Fibroblast of the conjunctiva (primary cell): ENCODE measurements at places on chromosomes 5 and 9.

DNA sequence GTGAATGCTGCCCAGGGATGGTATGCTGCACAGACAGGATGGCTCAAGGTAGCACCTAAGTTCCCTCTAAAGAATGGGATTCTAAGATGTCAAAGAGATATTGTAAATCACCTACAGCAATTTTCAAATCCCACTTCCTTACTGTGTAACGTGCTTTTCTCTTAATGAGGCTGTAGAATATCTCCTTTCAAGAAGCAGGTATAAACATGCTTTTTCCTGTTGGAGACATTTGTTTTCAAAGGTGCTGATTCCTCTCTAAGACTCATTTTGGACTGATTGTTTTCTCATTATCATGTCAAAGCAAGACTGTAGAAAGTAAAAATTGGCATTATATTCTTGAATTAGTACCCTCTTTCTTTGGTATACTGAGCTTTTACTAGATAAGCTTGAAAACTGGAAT lies 412.6 kb upstream of the PAPPA start:
- no peak for DNase-seq

GRCh38 chr5:73619606-73620333 lies 6.2 kb upstream of the ARHGEF28 start:
- no peak for DNase-seq

DNA sequence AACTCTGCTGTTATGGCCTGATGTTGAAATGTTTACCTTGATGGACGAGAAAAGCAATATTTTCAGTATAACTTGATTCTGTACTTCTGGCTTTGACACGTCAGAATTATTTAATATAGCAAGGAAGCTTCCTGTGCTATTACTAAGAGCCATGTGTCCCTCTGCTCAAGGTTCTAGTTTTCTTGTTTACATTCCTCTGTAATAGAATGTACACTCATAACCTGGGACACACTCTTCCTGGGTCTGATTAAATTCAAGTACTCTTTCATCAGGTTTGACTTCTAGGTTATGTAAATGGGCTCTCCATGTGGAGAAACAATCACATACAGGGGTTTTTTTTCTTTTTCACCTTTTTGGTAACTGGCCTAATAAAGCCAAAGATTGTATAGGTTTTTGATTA lies 33.1 kb downstream of the GTF3C4 start:
- no peak for DNase-seq

DNA sequence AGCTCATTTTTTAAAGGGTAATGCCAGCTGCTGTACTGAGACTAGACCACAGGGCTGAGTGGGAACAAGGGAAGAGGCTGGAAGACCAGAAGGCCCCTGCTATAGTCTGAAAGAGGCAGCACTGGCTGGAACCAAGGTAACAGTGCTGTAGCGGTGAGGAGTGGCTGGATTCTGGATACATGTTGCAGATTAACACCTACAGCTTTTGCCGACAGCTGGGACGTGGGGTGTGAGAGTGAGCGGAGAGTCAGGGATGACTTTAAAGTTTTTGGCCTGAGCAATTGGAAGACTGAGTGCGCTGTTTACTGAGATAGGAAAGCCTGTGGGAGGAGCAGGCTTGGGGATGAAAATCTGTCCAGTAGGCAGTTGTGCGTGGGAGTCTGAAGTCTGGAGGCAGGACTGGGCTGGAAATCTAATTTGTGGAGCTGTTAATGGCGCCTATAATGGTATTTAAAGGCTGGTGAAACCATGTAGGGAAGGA lies 26.5 kb downstream of the AQP7 start:
- no peak for DNase-seq

DNA sequence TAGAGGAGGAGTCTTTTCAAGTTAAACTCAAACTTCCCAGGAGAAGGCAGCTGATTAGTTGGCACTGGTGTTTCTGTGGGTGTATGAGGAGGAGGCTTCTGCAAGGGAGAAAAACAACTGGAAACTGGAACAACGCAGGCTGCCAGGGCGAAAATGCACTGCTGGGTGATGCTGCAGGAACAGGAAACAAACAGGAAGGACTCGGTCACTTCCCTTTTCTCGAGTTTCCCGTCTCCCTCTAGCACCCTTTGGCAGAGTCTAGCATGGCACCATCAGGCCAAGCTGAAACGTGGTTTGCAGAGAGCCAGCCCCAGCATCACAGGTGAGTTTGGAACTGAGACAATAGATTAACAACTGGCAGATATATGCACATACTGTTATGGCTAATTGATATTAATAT lies 77.5 kb upstream of the CAST start:
- DNase-seq: no peak

DNA sequence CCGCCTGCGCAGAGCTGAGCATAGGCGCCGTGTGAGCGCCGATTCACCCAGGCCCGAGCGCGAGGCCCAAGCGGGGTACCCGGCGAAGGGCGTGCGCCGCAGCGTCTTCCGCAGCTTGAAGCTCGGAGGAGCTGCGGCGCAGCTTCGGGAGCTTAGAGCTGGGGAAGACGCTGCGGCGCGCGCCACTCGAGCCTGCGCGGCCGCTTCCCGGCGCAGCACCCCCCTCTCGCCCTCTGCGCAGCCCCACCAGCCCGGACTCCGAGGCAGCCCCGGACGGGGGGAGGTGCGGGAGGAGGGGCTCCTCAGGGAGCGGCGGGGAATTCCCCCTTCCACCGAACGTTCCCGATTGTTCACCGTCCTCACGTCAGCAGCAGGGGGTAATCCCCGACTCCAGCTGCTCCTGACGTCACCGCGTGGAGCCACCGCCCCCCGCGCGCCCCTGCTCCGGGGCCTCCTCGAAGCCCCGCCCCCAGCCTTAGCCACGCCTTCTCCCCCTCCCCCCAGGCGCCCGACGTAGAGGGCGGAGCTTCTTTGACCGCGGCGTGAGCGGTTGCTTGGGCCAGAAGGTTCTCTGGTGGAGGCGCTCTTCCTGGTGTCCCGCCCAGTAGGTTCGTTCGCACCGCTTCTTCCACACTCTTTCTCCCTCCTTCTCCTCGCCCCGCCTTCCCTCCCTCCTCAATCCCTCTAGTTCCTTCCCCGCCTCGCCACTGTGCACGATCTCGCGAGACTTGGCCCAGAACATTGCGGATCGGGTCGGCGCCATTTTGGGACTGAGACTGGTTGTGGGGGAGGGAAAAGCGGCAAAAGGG lies at the start of gene GPBP1:
Gene GPBP1 (plus strand): TSS at position 741 of the 809 bp plus-strand sequence. CDS start 40,072 bp downstream, outside the sequence.
- DNase-seq: peak; percentile 100

DNA sequence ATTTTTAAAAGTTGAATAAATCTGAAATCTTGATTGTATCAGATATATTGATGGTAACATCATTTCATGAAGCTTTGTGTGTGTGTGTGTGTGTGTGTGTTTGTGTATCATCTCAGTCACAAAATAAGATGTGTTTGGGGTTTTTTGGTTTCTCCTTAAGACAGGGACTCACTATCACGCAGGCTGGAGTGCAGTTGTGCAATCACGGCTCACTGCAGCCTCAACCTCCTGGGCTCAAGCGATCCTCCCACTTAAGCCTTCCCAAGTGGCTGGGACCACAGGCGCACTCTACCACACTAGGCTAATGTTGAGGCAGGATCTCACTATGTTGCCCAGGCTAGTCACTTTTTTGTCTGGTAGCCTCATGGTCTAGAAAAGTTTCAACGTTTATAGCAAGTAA lies 83.4 kb upstream of the DMRT1 start:
- no peak for DNase-seq

DNA sequence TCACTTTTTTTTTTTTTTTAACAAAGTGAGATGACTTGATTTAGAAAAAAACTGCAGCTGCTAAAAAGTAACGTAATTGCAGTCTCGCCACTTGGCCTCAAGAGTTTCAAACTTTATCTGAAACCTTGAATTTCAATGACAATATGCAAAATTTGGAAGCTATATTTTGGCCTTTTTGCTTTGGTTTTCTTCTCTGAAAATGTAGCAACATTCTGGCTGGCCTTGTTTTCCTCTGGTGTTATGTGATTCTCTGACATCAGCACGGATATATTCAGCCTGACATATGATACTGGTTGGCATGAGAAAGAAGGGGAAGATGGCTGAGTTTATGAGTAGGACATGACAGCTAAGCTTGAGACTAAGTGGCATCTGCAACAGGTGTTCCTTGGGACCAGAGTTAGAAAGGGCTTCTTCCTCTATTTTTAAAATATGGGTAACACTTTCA lies 136.5 kb downstream of the MEF2C start:
- DNase-seq: no peak

- DNase-seq: no peak
Measured at GRCh38 chr9:14547245-14548060, 145.8 kb downstream of the ZDHHC21 start.

DNA sequence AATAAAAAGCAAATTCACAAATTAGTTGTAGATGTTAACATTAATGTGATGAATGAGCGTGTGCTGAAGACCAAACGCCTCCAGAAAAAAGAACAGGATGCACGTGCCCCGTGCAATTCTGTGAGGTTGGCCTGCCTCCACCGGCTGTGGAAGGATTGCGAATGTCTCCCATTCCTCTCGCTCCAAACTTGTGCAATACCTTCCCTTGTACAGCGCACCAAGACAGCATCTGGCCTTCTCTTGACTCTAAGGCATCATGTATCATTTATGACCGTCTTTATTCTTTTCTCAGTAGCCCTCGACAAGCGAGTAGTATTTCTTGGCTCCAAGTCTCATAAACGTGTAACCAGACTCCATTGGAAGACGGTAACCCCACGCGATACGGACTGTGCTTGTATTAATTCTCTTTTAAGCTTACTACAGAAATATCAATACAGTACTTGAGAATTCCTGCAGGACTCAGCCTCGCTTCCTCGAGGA lies 1.5 kb upstream of the TESK1 start:
- DNase-seq: peak; percentile 76

GRCh38 chr5:124923131-124923530 lies 176.7 kb upstream of the ZNF608 start:
- DNase-seq: no peak

DNA sequence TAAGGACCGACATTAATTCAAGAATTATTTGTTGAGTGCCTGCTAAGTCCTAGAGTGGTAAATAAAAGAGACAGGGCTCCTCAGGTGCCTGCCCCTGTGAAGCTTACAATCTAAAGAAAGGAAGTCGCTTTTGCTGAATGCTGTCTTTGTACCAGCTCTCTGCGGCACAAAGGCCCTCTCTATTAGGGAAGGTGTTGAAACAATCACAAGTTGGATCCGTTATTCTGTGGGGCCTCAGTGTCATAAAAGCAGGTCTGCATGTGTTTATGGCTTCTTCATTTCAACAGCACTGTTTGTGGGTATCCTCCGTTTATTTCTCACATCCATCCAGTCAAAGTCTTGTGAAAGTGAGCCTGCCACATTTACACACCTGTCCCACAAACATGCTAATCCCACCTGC lies 7.0 kb upstream of the MVB12B start:
- DNase-seq: no peak
